Diencephalon (tissue), 1 donor: ENCODE measurements at places on chromosomes 11 and 22. TPM values are rescaled to one million over a fixed set of nuclear protein-coding genes. Genes with fewer than 3 reads are reported as not detected.

Gene NOX4
- total RNA-seq = 9.7 TPM

Gene NLRP14
- 0.92 TPM for total RNA-seq

Gene OR1S2
- not detected for total RNA-seq

Gene PACSIN3
- 3.5 TPM for total RNA-seq

Gene SDHAF2
- total RNA-seq = 57.7 TPM

Gene PRG2
- total RNA-seq = 0.46 TPM

Gene LRRN4CL
- total RNA-seq = 0.46 TPM

Gene MYRF
- total RNA-seq = 2.8 TPM

Gene ZBTB3
- 16.4 TPM for total RNA-seq

Gene SCUBE2
- 12.5 TPM for total RNA-seq

Gene APIP
- total RNA-seq = 27.9 TPM

Gene SSRP1
- total RNA-seq = 52.8 TPM

Gene YAP1
- total RNA-seq = 33.9 TPM

Gene RIMBP3C
- 0.69 TPM for total RNA-seq

Gene TMEM121B
- total RNA-seq = 12.5 TPM
